ENCODE measurements at places on chromosomes 2 and 18. TPM values are rescaled to one million over a fixed set of nuclear protein-coding genes. Genes with fewer than 3 reads are reported as not detected.

FBXO15 gene
- 1.2 TPM for total RNA-seq

METTL21A gene
- 9.0 TPM for total RNA-seq

ACTR1B gene
- 62.2 TPM for total RNA-seq

LCLAT1 gene
- 25.9 TPM for total RNA-seq

COL3A1 gene
- 3,379 TPM for total RNA-seq

MOB4 gene
- 31.1 TPM for total RNA-seq

GRB14 gene
- total RNA-seq, result 0.29 TPM

TXNL4A gene
- total RNA-seq, result 30.3 TPM

NT5DC4 gene
- total RNA-seq, result not detected

PROC gene
- not detected for total RNA-seq

Data from smooth muscle cell of trachea (primary cell).